ENCODE measurements at places on chromosomes 3 and 15.
A peak's percentile ranks its signal among the peaks of the same experiment; 100 is the strongest.

GRCh38 chr3:167936019-167936418 is 159.7 kb downstream of the GOLIM4 start:
- DNase-seq = peak; percentile 27

- no peak for DNase-seq
These were observed 67.3 kb downstream of the TGFBR2 start for GRCh38 chr3:30673425-30674341.

- no peak for DNase-seq
These were observed 112.2 kb upstream of the LRRN1 start for GRCh38 chr3:3686907-3687648.

DNA sequence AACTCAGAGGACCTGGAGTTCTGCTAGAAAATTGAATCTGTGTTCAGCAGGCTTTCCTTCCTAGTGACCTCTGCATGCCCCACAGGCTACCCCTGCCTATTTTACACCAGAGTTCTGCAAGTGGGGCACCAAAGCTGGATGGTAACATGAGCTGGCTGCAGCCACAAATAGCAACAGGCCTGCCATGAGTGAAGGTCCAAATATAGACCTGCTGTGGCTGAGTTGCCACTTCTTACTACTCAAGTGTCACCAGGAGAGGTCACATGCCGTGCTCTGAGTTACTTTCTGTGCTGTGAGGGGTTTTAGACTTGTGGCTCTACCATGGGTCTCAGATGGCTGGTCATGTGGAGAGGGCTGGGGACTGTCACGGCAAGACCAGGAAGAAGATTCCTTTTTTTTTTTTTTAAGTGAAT is at the start of gene FSD2:
Gene FSD2 (minus strand): TSS at position 76 of the 413 bp plus-strand sequence. CDS start 18,679 bp downstream, outside the sequence.
- DNase-seq = peak; percentile 25

GRCh38 chr3:98540346-98540745 is 8.6 kb downstream of the GPR15 start:
- no peak for DNase-seq

DNA sequence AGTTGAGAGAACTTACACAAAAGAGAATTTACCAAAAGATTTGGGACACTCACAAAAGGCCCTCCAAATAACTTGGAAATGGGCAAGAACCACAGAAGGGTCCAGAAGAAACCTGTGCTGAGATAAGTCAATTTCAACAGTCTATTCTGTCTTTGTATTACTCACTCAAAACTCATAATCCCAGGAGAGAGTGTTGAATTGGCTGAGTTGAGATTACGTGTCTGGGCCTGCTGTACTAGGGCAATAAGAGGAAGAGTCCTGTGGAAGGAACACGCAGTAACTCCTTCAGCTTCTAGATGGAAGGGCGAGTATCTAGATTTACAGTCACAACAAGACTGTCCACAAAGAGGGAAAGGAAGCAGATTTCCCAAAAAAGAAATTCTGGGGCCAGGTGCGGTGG is 42.5 kb upstream of the DYNC1LI1 start:
- no peak for DNase-seq

DNA sequence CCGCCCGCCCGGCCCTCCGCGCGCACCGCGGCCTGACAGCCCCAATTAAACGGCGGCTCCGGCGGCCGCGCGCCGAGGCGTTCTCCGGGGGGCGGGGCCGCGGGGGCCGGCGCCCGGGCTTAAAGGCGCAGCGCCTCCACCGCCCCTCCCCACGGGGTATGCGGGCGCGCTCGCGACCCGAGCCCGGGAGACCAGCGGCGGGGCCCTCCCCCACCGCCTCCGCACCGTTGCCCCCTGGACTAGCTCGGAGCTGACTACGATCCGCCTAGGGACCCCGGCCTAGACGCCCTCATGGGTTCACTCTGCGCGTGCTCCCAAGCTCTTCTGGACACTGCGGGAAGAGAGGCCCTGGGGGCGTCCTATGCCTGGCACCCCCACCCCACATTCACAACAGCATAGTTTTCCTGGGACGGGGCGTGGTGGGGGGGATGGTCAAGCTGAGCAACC is at the start of gene DUSP7:
Gene DUSP7 (minus strand): TSS at position 51 of the 447 bp plus-strand sequence. CDS start 205 bp downstream, outside the sequence.
- peak; percentile 67 for DNase-seq

DNA sequence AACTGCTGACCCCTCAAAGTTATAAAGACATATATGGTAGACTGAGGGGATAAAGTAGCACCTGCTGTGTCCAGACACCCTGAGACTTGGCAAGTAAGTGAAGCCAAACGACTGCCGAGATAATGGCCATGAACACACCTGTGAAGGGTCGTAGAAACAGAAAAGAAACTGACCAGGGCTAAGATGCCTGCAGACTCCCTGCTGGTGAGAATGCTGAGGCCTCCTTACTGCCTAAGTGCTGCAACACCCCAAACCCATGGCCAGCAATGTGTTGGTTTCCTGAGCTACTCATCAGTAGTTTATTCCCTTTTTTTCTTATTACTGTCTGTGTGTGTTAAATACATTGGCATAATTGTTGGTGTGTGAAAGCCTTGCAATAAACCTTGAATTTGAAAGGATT is 233.8 kb downstream of the ZNF385D start:
- DNase-seq = no peak

DNA sequence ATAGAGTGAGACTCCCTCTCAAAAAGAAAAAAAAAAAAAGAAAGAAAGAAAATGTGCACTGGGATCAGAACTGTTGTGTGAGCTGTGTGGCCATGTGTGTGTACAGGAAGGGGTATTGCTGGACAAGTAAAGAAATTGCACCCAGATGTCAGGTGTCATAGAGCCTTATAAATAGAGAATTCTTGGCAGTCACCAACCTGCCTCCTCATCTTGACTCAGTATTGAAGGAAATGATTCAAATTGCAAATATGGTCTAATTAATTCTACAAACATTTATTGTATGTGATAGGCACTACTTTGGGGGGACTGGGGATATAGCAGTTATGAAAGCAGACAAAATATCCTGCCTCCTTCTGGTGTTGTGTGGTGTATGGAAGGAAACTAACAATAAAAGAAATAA is 243.8 kb upstream of the TTC14 start:
- DNase-seq = no peak

- DNase-seq = peak; percentile 62
These were observed 124.2 kb downstream of the IMPG2 start for GRCh38 chr3:101195951-101196713.

GRCh38 chr3:167091226-167091625 is 288.9 kb downstream of the ZBBX start:
- no peak for DNase-seq

DNA sequence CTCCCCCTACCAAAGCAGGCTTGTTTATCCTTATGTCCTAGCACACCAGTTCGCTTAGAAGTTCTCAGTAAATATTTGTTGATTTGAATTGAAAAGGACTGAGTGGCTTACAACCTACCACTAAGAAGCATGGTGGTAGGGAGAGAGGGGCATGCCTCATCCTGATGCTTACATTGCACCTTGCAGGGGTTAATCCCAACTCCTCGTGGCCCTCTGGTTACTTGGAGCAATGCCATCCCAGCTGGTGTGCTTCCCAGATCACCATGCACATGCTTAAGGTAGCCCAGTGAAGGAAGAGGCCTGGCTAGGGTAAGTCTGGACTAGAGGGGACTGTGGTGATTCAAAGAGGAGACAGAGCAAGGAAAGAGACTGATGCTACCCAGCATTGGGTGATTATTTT is 253.3 kb downstream of the CLSTN2 start:
- DNase-seq = no peak

GRCh38 chr3:14453876-14454638 is 51.7 kb downstream of the SLC6A6 start:
- peak; percentile 46 for DNase-seq

- DNase-seq = no peak
These were observed 4.5 kb downstream of the RPL22L1 start for GRCh38 chr3:170865209-170866094.

DNA sequence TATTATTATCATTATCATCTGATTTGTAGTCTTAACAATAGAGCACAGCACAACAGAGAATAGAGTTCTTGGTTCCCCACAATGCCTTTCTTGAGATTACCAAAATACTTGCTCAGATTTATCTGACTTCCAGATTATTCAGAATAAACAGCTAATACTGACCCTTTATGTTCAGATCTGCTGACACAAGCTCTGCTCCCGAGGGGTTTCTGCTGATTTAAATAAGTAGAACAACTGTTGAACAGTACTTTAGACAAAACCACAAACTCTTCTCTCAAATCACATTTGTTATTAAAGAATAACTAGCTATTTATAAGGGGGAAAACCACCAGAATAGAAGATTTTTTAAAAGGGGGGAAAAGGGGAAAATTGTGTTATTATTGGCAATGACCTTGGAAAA is 380.2 kb upstream of the ATP11B start:
- no peak for DNase-seq

DNA sequence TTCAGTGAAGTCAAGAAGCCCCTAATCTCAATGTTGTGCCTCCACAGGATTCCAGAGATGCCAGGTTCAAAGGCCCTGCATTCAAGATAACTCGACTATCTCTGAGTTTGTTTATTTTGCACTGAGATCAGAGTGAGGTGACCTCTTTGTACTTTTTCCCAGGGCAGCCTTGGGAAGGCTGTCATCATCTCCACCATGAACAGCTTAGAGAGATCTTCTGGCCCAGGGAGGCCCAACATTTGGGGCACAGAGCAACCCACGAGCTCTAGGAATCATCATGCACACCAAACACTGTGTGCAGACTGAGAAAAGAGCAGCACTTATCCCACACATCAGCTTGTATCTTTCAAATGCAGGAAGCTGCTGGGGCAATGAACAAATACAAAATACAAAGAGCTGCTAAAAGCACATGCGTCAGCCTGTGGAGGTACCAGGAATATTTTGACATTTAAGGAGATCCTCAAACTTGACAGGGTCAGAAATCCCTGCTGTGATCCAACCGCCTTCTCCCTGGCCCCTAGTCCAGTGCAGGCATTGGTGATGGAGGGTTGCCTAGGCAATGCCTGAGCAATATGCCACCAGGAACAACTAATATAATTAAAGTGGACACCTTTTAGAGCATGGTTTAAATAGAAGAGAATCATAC is 33.6 kb downstream of the TRIM42 start:
- DNase-seq = no peak

All from pons (tissue), 1 donor.